ENCODE measurements at places on chromosomes 13 and 19. TPM values are rescaled to one million over a fixed set of nuclear protein-coding genes. Genes with fewer than 3 reads are reported as not detected.

The PLVAP gene
- not detected for total RNA-seq

The OXGR1 gene
- total RNA-seq = not detected

The SLC15A1 gene
- total RNA-seq = not detected

The LILRB4 gene
- not detected for total RNA-seq

The LYPD5 gene
- total RNA-seq = 0.50 TPM

The F10 gene
- 20.3 TPM for total RNA-seq

The ARL11 gene
- not detected for total RNA-seq

The SIGLEC8 gene
- not detected for total RNA-seq

The PCDH17 gene
- under 0.01 TPM for total RNA-seq

The ITGBL1 gene
- 45.1 TPM for total RNA-seq

The SAMD1 gene
- total RNA-seq = 24.1 TPM

The ZFP36 gene
- 3.1 TPM for total RNA-seq

The PRRG2 gene
- 0.17 TPM for total RNA-seq

The INAFM1 gene
- total RNA-seq = 3.6 TPM

The BRME1 gene
- total RNA-seq = 0.83 TPM

The DNAJB1 gene
- 77.3 TPM for total RNA-seq

The MEIS3 gene
- total RNA-seq = 57.8 TPM

The TPRX2 gene
- not detected for total RNA-seq

The VSTM1 gene
- total RNA-seq = not detected

The SHANK1 gene
- total RNA-seq = 1.8 TPM

Data from fibroblast of lung (primary cell).